Astrocyte of the spinal cord (primary cell): ENCODE measurements at places on chromosomes 4 and X.

GRCh38 chrX:85114776-85115175 lies 111.1 kb downstream of the APOOL start:
- no peak for DNase-seq

DNA sequence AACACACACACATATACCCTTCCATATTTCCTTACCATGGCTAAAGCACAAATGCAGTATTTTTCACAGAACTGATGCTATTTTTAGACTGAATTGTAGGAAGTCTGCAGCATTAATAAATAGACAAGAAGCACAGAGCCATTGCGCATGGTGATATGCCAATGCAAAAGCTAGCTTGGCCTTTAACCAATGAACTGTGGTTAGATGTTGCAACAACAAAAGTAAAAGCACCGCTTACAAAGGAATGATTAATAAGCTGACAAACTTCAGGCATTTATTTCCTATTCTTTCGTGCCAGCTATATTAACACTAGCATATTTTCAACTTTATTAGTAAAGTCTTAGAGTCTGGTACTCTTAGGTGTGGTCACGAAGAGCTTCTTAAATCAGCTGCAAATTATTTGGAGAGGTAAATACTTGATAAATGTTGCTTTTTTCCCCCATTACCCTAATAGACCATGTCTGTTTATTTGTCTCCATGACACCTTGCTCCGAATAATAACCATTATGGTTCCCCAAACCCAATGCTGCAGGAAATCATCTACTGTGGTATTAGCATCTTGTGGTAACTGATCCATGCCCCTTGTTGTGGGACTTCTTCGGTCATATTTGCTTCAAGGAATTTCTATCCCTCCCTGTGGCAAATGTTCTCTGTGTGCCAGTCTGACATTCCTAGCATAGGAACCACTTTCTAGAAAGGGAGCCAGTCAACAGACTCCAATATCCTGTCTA lies 306.1 kb upstream of the TAPT1 start:
- peak; percentile 66 for DNase-seq

DNA sequence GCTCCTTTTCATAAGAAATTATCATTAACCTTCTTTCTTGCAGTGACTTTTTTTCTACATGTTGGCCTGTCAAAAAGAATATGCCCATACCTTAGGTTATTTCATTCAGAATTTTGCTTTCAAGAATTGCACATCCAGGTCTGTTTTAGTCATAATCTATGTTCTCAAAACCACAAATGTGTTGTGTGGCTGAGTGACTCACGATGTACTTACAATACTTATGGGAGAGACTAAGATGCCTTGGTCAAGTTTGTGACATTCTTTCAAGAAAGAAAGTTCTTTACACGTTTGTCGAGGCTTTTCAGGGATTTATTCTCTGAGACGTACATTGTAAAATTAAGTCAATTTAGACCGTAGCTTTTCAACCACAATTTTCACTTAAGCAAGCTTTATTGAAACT lies 396.7 kb downstream of the FSTL5 start:
- peak; percentile 92 for DNase-seq

- DNase-seq = peak; percentile 77
Measured at GRCh38 chrX:103442536-103442901, 66.2 kb downstream of the BEX3 start.

- peak; percentile 80 for DNase-seq
Measured at GRCh38 chr4:128601991-128602695, 207.4 kb upstream of the JADE1 start.

DNA sequence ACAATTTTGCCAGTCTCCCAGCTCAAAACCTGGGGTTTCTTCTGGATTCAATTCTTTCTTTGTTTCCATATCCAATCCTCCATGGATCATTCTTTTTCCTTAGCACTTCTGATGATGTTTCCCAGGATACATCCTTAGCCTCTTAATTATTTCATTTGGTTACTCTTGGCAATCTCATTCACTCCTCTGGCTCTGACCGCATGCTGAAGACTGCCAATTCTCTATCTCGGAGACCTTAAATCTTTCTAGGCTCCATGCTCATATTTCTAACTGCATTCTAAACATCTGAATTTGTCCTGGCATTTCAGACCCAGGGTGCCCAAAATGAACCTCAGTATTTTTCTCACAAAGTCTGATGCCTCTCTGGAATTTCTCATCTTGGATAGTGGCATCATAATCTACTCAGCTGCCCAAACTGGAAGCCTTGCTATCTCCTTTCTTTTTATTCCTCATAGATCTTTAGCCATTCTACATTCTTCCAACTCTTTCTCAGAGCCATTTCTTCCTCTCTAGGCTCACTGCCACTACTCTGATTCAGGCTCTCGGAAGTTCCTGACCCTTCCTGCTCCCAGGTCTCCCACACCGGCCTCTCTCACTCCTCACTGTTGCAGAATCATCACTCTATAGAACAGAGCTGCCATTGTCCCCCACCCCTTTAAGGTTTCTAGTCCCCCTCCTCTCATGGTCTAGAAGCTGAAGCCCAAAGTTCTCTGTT lies 290.2 kb downstream of the CAMK2D start:
- peak; percentile 58 for DNase-seq
